ENCODE measurements at places on chromosomes 4 and X. TPM values are rescaled to one million over a fixed set of nuclear protein-coding genes. Genes with fewer than 3 reads are reported as not detected.

Gene NPY2R
- not detected for total RNA-seq

Gene CENPE
- 27.1 TPM for total RNA-seq

Gene ASIC5
- not detected for total RNA-seq

Gene BMP3
- not detected for total RNA-seq

Gene XAGE1B
- 492 TPM for total RNA-seq

Gene PPP4R3C
- total RNA-seq = not detected

Gene DAPP1
- total RNA-seq = not detected
